ENCODE measurements at places on chromosomes 1 and 21.

- peak; percentile 37 for DNase-seq
- H3K4me3 ChIP-seq, result peak overlapping the region; percentile 99
- peak overlapping the region; percentile 84 for H3K27ac ChIP-seq
- H3K27me3 ChIP-seq, result no peaks in the 10 kb centered on the region
- H3K4me1 ChIP-seq, result peaks cover 4% of the 10 kb centered on the region
Observed at GRCh38 chr1:150235294-150235851, 539 bp downstream of the ANP32E start.

- H3K4me3 ChIP-seq, result no peak overlapping the region
- no peaks in the 10 kb centered on the region for H3K36me3 ChIP-seq
- H3K27ac ChIP-seq, result no peak overlapping the region
- H3K27me3 ChIP-seq, result no peaks in the 10 kb centered on the region
- no peaks in the 10 kb centered on the region for H3K4me1 ChIP-seq
Observed at GRCh38 chr1:68363339-68363738, 86.4 kb downstream of the RPE65 start.

- no peaks in the 10 kb centered on the region for H3K36me3 ChIP-seq
- no peak for DNase-seq
- no peak overlapping the region for H3K4me3 ChIP-seq
- no peak overlapping the region for H3K27ac ChIP-seq
Observed at GRCh38 chr1:24105368-24106160, 6.4 kb downstream of the MYOM3 start.

DNA sequence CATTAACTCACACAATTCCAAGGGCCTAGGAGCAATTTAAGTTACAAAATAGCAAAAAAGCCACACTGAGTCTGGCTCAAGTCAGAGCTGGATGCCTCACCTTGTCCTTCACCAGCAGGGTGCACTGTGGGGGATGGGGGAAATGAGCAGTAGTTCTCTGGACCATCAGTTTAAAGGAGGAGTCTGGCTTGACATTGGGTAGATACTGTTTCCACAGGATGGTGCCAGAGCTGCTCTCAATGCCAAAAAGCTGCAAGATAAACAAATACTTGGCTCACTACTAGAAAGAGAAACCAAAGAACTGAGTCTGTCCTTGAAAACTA lies 18.8 kb downstream of the EMC1 start:
- DNase-seq, result peak; percentile 32
- H3K4me1 ChIP-seq, result no peaks in the 10 kb centered on the region
- H3K27ac ChIP-seq, result no peak overlapping the region
- H3K27me3 ChIP-seq, result no peaks in the 10 kb centered on the region

- H3K4me3 ChIP-seq, result no peak overlapping the region
- H3K27me3 ChIP-seq, result no peaks in the 10 kb centered on the region
- H3K36me3 ChIP-seq, result no peaks in the 10 kb centered on the region
- DNase-seq, result no peak
- no peaks in the 10 kb centered on the region for H3K4me1 ChIP-seq
- H3K27ac ChIP-seq, result no peak overlapping the region
Observed at GRCh38 chr1:244713332-244713731, 60.4 kb downstream of the DESI2 start.

- H3K27me3 ChIP-seq, result no peaks in the 10 kb centered on the region
- H3K4me3 ChIP-seq, result no peak overlapping the region
- no peak for DNase-seq
- H3K4me1 ChIP-seq, result no peaks in the 10 kb centered on the region
Observed at GRCh38 chr1:7015022-7015421, 229.8 kb downstream of the CAMTA1 start.
